Hepatic stellate cell (primary cell): ENCODE measurements at places on chromosomes 1 and 21.

GRCh38 chr1:109476825-109477224 is 6.9 kb upstream of the ATXN7L2 start:
- no peak for DNase-seq

DNA sequence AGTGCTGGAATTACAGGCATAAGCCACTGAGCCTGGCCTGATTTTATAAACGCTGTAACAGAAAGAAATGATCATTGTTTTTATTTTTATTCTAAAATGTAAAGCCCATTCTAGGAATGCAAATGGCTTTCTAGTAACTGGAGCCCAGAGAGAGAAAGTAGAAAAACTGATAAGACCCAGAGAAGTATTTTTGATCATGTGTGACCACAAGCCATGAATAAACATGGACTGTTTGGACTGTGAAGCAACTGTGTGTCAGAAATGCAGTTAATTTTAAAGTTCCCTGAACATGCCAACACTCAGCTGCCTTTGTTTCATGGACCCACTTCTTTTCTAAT is 39.7 kb downstream of the EIF2B3 start:
- no peak for DNase-seq

- DNase-seq, result no peak
These were observed 88.1 kb downstream of the TM2D1 start for GRCh38 chr1:61636814-61637213.

DNA sequence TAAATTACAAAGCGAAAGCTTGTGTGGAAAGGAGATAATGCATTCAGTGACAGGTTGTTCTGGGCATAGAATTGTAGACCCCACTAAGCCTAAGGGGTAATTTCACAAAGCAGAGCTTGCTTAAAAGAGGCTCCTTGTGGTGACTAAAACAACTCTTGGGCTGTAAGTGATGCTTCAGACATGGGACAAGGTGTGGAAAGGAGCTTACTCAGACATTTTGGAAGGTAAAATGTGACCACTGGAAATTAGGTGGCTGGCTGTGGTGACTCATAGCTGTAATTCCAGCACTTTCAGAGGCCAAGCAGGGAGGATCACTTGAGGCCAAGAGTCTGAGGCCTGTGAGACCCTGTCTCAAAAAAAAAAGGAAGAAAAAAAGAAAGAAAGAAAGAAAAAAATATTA is 51.1 kb upstream of the LRRC8C start:
- no peak for DNase-seq

DNA sequence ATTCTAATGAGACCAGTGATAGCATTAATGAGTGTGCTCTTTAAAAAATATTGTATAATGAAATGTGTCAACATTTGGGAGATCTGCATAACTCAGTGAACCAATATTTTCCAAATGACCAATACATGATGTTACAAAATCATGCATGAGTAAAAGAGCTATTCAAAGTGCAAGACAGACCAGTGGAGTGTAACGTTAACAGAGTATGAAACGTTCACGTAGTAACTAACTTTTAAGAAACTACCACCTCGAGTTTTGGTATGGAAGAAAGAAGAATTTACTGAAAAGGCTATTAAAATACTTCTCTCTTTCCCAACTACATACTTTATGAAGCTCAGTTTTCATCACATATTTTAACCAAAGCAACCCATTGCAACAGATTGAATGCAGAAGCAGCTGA is 9.6 kb upstream of the SLC6A9 start:
- DNase-seq, result no peak

DNA sequence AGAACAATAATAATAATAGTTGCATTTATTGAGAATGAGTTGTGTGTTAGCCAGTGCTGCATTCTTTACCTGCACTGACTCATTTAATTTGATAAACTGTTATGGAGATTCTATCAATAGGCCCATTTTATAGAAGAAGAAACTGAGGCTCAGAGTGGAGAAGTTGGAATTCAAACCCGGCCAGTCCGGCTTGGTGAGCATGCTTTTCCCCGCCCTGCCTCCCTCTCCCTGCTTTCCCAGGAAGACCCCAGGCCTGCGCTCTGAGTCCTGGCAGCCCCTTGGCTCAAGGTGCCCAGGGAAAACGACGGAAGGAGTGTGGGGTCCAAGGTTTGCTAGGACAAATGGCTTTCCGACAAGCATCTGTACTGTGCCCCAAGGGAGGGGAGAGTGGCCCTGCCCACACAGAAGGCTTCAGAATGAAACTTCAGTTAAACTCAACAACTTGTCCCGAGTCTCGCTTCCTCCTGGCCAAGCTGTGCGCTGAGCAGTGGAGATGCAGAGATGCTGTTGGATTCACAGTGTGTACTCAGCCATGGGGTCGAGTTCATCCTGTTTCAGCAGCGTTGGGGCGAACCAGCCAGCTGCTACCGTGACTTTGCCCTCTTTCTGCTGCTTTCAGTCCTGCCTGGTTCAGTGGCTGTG is 23.3 kb upstream of the PADI6 start:
- DNase-seq, result no peak

DNA sequence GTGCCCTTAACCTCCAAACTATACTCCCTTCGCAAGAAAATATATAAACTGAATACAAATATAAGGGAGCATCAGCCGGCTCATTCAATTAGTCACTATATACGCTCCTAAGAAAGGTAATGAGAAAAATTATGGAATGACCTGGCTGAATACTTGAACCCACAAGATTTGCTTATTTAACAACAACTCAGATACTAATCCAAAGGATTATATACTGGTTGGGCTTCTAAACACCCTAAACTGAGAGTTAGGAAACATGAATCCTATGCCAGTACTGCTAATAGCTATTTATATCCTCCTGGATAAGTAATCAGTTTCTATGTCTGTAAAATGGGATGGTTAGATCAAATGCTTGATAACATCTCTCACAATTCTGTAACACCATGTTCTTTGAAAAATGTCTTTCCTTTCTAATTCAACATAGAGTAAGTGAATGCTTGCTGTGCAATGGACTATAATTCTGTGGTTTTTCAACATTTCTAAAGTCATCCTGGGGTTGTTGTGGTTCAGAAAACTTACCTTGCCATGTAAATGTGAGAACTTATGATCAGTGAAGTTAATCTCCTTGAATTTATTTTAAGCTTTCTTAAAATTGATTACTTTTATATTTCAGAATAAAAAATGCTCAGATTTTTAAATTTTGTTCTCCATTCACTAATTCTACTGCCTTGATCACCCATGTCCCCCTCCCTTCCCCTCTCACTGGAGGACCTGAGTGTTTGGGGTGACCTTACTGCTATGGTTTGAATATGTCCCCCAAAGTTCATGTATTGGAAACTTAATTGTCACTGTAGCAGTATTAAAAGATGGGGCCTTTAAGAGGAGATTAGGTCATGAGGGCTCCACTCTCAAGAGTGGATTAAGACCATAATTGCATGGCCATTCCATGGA is 14.5 kb downstream of the DUSP10 start:
- no peak for DNase-seq

DNA sequence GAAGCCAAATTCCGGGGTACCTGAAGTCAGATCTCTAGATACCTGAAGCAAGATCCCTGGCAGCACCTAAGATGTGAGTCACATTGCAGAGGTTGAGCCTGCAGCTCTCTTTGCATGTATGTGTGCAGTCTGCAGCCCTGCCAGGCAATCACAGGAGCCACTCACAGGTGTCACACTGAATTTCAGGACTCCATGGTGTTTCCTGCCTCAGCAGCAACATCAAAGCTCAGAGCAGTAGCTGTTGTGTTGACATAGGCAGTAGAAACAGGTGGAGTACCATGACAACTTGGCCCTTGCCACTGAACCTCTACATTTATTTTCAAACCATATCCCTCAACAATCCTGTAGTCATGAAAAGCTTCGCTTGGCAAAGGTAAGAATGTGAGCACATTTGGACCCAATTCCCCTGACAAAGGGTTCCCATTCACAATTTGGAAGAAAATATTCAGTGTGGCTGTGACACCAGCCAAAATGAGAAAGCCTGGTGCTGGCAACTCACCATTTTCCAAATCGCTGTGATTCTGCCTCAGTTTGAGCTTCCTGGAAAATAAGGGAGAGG is 419.8 kb upstream of the NFIA start:
- DNase-seq, result no peak

GRCh38 chr1:33299461-33300155 is 21.3 kb downstream of the A3GALT2 start:
- no peak for DNase-seq

DNA sequence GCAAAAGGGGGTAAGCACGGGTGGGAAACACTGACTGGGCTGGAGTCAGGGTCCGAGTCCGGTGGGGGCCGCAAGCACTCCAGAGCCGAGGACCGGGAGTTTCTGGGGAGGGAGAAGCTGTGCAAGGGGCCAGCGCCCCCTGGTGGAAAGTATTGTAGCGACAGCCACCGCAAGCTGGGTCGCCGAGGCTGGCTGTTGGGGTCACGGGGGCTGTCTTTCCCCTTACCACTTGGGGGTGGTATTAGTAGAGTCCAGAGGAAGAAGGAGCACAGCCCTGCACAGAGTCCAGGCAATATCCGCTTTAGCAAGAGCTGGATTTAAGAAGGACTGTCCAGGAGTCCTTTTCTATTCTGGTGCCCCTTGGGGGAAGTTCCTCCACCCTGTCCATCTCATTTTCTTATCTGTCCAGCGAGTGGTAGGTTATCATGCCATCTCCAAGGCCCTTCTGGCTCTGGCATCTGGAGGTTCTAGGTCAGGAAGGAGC is 17.9 kb upstream of the ETV3 start:
- peak; percentile 61 for DNase-seq
